ENCODE measurements at places on chromosomes 3 and 15. TPM values are rescaled to one million over a fixed set of nuclear protein-coding genes. Genes with fewer than 3 reads are reported as not detected.

- peak; percentile 10 for DNase-seq
- H3K36me3 ChIP-seq: no peaks in the 10 kb centered on the region
- no peak overlapping the region for H3K4me3 ChIP-seq
- no peaks in the 10 kb centered on the region for H3K4me1 ChIP-seq
- H3K27ac ChIP-seq: no peak overlapping the region
These were observed 63.3 kb downstream of the ATP1B3 start for GRCh38 chr3:141939759-141940158.

DNA sequence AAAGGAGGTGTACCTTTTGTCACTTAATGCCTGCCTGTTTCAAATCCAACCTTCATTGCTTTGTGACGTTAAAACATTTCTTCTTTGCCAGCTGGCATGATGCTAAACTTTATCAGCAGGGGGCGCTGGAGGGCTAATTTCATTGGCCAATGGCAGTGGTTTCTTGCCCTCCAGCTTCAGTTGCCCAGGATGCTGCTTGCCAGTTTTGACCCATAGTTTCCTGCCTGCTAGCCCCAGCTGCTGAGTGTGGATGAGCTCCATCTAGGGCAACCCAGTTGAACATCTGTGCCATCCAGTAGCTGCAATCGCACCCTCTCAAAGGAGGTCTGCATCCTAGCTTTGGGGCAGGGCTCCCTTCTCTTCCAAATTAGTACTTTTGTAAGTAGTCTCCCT lies 22.1 kb downstream of the ACKR2 start:
- H3K36me3 ChIP-seq: no peaks in the 10 kb centered on the region
- peaks cover 2% of the 10 kb centered on the region for H3K27me3 ChIP-seq
- no peaks in the 10 kb centered on the region for H3K4me1 ChIP-seq

The RNU5B-1 gene
- total RNA-seq: 18.7 TPM

The DUOXA2 gene
- total RNA-seq: not detected

GRCh38 chr15:98774756-98775497 lies 126.6 kb downstream of the IGF1R start:
- no peak for DNase-seq
- no peak overlapping the region for H3K4me3 ChIP-seq
- no peaks in the 10 kb centered on the region for H3K27me3 ChIP-seq
- no peak overlapping the region for H3K27ac ChIP-seq
- no peaks in the 10 kb centered on the region for H3K36me3 ChIP-seq
- peaks cover 5% of the 10 kb centered on the region for H3K4me1 ChIP-seq

DNA sequence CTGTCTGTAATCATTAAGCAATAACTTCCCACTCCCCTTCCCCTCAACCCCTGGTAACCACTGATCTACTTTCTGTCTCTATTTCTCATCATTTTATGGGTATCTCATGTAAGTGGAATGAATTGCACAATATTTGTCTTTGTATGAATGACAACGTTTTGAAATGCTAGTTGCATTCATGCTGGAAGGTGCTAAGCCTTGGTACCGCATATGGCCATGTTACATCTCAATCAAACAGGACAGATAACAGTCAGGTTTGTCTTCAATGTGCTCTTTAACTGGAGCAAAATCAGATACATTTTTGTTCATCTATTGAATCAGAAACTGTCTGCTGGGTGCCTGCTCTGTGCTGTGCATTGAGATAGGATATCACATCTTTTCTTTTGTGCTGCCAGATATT lies 134.2 kb downstream of the AGBL1 start:
- H3K4me3 ChIP-seq: no peak overlapping the region
- no peak overlapping the region for H3K27ac ChIP-seq
- no peaks in the 10 kb centered on the region for H3K36me3 ChIP-seq

Data from aorta (tissue), 5 donors.